ENCODE measurements at places on chromosomes 1 and 21.

DNA sequence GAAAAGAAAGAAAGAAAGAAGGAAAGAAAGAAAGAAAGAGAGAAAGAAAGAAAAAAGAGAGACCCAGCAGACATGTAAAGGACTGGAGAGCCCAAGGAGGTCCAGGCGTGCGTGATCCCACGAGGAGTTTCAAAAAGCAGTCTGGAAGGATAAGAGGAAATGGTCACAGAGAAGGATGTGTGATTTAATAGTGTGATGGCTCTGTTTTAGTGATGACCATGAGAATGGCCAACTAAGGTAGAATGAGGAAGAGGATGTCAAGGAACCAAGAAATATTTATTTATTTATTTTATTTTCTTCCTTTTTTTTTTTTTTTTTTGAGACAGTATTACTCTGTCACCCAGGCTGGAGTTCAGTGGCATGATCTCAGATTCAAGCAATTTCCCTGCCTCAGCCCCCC, 25.5 kb downstream of the PTGS2 start:
- no peak for DNase-seq

- DNase-seq = no peak
Measured at GRCh38 chr21:36522219-36522808, 42.4 kb upstream of the CLDN14 start.

DNA sequence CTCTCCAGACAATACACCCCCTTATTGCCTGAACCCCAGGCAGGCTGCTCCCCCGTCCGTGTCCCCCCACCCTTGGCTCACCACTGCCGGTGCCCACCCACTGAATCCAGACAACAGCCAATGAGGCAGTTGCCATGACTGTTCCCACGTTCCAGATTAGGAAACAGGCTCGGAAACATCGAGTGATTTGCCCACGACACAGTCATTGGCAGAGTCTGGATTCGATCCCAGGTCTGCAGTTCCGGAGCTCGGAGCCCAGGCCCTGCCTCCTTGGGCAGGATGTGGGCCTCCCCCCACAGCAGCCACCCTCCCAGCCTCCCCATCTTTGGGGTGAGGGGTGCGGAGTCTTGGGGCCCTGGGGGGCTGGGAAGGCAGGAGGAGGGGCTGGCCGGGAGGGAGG, 20.3 kb upstream of the CLSTN1 start:
- DNase-seq = no peak

- DNase-seq = no peak
Measured at GRCh38 chr1:207152792-207153468, 48.9 kb downstream of the C4BPA start.

GRCh38 chr1:15343729-15344128, 66.0 kb upstream of the EFHD2 start:
- no peak for DNase-seq

DNA sequence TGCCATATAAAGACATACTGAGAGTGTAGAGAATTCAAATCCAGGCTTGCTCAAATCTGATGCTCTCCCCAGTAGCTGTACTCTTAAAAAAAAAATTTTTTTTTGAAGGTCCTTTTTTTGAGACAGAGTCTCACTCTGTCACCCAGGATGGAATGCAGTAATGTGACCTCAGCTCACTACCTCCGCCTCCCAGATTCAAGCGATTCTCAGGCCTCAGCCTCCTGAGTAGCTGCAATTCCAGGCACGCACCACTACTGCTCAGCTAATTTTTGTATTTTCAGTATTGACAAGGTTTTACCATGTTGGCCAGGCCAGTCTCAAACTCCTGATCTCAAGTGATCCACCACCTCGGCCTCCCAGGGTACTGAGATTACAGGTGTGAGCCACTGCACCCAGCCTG, 28.7 kb downstream of the STYXL2 start:
- DNase-seq = no peak

GRCh38 chr1:68000191-68000590, 50.2 kb downstream of the DIRAS3 start:
- no peak for DNase-seq

- DNase-seq = no peak
Measured at GRCh38 chr1:174815474-174815908, 184.3 kb upstream of the CACYBP start.

GRCh38 chr1:150621497-150622302, 7.7 kb downstream of the ENSA start:
- DNase-seq = peak; percentile 44

DNA sequence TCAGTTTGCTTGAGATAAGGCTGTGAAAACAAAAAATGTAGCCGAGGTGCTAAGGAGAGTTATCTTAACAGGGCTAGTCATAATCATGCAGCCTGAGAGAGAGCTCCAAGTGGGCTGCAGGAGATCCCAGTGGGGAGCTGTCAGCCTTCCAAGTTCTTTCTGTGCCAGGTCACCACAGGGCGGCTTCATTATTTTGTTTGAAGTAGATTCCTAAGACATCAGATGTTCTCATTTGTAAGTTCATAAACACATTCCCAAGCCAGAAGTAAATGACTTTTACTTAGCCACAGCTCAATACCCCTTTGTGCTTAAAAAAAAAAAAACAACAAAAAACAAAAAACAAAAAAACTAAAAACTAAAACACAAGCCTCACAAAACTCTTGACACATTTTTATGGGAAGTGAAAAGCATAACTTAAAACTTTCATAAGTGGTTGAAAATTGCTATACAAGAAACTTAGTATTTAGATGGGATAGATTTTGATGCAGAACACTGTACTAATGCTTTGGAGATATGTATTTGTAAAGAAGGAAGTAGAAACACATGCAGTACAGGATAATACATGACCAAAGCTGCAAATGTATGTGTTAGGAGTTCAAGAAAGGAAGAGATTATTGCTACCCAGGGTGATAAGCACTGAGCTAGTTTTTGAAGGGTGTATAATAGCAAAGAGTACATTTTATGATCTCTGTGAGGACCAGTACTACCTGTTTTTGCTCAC, 8.6 kb downstream of the CDC14A start:
- DNase-seq = peak; percentile 65

GRCh38 chr1:12064073-12064969, 1.2 kb downstream of the TNFRSF8 start:
- no peak for DNase-seq

DNA sequence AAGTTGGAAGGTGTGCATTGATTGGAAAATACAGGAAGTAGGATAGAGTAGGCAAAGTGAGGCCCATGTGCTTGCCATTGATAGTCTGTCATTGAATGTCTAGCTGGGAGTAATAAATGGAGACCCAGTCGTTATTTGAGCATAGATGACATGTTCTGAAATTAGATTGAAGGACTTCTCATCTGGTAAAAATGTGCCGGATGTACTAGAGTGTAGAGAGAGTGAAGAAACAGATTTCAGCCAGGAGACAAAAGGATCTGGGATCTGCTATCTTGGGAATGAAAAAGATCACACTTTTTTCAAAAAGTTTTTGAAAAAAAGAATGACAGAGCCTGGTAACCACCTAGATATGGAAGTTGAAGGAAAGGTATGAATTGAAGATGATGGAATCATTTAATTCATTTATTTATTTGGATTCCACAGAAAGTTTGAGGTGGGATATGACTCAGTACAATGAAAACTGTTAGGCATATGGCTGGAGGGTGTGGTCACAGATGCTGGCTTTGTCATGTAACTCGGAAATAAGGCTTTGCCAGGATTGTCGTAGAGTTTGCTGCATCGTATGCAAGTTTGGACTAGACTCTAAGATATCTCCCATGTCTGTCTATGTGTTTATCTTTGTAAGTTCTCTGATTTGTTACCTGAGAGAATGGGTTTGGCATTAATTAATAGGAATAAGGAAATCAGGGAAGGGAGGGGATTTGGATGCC, 137.1 kb downstream of the PBX1 start:
- DNase-seq = no peak

All from midbrain (tissue), 1 donor.